Activated T-cell treated with anti-CD3 and anti-CD28 coated beads, Interleukin-2, amount 50 U/mL, for 1 hour (primary cell): ENCODE measurements at places on chromosomes 3 and 15.

DNA sequence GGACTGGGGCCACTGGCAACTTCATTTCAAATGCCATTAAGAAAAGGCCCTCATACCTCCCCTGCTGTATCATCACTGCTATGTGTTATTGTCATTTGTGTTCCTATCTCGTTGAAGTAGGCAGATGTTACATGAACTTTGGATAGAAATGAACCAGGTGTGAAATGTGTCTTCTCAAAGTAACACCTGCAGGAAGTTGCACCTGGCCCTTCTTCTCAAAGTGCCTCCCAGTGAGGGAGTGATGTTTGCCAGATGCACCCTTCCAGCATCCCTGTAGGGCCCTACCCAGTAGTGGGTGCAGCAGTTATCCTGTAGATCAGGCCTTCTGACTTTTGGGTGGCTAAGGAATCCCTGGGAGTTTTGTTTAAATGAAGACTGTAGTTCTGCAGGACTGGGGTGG lies 197.7 kb upstream of the CTNNB1 start:
- no peak for DNase-seq

DNA sequence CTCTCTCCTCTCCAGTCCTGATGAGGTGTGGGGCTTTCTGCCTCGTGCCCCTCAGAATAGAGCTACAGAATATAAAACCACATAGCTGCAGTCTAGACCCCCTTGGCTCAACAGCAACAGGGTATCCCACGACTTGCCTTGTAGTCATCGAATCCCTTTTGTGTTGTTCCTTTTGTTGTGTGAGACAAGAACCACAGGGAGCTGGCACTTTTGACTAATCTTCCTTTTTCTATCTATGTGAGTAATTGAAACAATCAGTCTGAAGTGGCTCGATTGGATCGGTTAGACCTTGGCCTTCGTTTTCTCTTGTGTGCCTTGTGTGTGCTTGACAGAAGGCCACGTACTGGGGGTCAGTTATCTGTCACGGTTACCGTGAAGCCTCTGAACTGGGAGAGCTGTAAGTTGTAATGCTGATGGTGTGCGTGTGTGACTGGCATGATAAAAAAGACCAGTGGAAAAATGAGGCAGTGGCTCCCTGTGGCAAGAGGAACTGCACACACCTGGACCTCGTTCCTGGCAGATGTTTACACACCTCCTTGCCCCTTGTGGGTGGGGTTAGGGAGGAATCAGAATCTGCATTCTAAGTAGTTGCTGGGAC lies 23.2 kb upstream of the IQCF6 start:
- DNase-seq = no peak

GRCh38 chr3:141083836-141084649 lies 32.9 kb downstream of the SPSB4 start:
- no peak for DNase-seq

- no peak for DNase-seq
Measured at GRCh38 chr3:117756563-117756962, 1047.0 kb downstream of the TUSC7 start.

- no peak for DNase-seq
Measured at GRCh38 chr15:41517895-41518449, 4.3 kb upstream of the LTK start.

DNA sequence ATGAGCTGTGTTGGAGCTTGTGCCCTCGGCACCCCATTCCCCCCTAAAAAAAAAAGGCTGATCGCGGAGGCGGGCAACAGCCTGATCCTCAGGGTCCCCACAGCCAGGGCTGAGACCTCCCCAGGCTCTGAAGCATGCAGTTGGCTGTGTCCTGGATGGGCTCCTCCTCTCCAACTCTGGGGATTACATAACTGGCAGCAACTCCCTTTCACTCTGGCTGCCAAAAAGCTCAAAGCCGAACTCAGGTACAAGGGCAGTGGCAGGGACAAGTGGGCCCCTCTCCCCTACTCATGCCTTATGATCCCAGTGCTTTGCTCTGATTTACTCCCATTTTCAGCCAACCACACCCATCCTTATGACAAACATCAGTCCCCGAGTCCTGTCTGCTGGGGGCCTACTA lies 18.3 kb downstream of the TPRA1 start:
- DNase-seq = no peak

- DNase-seq = no peak
Measured at GRCh38 chr3:168622795-168623194, 527.1 kb upstream of the GOLIM4 start.

DNA sequence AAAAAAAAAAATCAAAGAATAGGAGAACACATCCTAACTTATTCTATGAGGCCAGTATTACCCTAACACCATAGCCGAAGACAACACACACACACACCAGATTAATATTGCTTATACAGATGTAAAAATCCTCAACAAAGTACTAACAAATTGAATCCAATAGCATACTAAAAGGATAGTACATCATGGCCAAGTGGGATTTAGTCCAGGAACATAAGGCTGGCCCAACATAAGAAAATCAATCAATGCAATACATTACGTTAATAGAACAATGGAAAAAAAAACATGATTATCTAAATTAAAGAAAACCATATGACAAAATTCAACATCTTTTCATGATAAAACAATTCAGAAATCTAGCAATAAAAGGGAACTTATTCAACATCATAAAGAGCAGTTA lies 79.1 kb downstream of the ADAMTS9 start:
- DNase-seq = no peak

DNA sequence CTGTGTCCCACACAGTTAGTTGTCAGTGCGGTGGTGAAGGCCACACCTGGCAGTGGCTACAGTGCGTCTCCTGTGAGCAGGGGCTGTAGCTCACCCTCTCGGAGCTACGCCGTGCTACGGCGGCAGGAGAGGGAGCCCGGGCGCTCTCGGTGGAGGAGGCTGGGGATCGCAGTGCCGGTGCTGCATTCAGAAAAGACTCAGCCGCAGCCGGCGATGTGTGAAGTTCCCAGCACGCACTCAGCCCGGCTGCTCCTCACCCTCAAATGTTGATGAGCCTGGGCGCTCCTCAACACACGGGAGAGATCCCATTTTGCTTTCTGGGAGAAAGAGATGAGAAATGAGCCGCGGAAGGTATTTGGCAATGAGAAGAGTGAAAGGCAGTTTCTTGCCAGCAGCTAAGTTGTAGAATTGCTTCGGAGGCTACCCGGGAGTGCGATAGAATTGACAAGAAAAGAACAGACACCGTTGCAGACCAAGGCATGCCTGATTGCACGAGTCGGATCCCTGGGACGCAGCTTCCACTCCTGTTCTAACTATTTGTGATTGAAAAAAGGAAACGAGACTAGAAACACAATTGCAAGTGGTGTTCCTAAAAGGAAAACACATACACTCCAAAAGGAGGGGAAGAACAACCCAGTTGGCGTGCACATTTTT lies at the start of gene UNC13C:
TSS of gene UNC13C (plus strand) at position 189 of the 654 bp plus-strand sequence. CDS start 34,463 bp downstream, outside the sequence.
- no peak for DNase-seq

DNA sequence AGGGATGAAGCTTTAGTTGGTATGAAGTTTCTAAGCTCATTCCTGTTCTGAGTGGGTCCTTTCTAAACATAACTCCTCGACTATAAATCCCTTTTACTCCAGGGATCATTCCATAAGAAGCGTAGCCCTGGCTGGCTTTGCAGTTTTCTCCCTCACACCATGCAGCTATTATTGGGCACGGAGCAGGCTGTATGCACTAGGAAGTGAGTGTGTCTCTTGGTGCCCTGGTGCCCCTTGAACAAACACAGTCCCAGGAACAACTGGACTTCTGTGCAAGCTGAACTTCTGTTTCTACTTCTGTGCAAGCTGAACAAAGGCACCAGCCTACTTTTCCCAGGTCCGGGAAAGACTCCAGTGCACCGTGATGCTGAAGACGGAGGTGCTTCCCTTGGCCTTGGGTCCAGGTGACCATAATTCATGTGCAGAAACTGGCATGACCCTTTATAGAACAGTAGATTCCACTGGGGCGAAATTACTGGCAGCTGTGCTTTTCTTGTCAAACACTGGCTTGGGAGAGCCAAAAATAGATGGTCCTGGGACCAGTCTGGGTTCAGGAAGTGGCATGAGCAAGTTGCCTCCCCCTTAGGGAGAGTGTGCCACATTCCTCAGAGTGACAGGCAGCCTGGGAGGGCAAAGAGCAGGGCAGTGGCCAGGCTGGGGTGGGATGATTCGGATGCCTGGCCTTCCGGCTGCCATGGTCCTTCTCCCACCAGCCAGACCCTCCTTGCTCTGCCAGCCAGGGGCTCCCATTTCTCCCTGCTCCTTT lies 127.2 kb downstream of the SLCO3A1 start:
- DNase-seq = no peak

DNA sequence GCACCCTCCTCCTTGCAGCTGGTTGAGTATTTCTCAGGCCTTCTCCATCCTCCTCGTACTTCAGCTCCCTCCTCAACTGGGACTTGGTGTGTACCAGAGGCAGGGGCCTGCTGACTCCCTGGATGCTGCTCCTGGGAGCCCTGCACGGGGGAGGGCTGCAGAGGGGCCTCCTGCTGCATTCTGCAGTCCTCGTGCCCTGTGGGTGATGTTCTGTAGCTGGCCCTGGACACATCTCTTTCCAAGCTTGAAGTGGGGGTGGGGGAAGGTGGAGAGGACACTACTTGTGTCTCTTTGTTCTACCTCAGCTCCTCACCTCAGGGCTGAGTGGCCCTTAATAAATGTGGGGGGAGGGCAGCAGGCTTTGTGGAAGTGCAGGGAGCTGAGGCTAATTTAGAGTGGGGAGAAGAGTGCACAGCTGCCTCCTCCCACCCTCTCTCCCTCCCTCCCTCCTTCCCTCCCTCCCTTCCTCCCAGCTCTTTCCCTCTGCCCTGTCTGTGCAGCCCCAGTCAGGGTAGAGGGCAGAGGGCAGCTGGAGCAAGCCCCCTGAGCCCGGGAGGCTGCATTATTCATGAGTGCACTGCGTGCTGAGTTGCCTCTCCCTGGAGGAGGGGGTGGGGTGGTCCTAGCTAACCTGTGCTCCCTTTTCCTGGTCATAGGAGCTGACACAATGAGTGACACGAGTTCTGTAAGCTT lies 3.7 kb upstream of the GRM2 start:
- DNase-seq = no peak

- no peak for DNase-seq
Measured at GRCh38 chr15:94094310-94094709, 137.1 kb upstream of the MCTP2 start.

DNA sequence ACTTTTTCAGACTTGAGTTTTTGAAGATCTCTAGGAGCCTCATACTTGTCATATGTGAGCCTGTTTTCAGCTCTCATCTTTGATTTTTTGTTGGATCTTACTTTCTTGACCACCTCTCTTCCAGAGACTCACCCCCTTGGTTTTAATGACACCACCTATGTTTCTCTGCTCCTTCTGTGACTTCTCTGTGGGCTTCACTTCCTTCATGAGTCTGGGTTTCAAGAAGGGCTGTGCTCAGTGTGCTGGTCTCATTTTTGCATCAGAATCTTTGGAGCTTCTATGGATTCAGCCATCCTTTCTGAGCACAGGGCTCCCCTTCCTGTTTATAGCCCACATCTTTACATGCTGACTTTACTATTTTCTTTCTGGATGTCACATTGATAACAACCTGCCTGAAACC lies 17.7 kb downstream of the PPM1L start:
- DNase-seq = no peak

DNA sequence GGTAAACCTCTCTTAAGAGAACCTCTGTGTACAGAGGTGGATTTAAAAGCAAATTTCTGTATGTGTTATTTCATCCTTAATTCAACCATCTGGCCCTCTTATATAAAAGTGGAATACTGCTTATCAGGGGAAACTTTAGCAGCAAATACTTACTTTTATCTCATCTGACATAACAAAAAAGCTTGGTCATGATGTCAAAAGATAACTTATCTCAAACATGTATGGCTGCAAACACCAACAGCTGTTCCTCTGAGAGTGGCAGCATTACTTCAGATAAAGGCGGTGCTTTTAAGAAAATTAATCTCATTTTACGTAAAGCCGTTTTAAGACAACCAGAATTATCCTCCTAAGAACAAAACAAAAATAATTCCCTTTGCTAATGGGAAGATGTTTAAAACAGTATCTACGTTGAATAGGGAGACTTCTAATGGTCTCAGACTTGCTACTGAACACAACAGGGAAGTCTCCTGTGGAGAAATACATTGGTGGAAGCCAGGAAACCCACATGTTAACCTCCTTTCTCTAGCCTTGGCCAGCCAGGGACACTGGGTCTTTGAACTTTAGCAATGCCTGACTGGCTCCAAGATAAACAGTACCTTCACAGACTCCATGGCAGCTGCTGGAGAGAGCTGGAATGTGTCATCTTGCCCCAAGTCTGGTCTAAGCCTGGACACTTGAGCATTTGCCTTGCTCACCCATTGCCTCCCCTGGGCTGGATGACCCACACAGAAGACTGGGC lies 18.1 kb downstream of the ARRDC4 start:
- DNase-seq = no peak

- DNase-seq = no peak
Measured at GRCh38 chr15:52636459-52636858, 42.7 kb downstream of the ATOSA start.

DNA sequence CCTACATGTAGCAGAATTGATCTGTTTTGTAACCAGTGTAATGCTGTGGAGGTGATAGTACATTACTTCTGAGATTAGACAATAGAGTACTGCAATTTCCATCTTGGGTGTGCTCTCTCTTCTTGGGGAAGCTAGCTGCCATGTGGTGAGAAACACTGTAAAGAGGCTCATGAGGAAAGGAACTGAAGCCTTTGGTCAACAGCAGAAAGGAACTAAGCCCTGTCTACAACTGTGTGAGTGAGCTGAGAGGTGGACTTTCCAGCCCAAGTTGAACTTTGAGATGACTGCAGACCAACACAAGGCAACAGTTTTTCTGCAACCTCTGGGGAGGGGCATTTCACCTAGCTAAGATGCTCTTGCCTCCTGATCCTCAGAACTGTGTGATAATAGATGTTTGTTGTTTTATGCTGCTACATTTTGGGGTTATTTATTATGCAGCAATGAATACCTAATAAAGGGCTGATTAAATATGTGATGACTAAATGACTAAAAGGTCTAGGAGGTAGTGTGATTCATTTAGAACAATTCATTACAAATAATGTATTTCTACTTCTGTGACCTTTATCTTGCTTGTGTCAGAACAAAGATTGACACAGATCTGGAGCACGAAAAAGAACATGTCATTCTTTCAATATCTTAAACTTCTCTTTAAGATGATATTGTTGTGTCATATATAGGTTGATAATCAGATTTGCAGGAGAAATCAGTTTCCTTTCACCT lies 121.6 kb upstream of the THRB start:
- DNase-seq = no peak

- no peak for DNase-seq
Measured at GRCh38 chr15:60009124-60009960, 5.2 kb downstream of the FOXB1 start.

DNA sequence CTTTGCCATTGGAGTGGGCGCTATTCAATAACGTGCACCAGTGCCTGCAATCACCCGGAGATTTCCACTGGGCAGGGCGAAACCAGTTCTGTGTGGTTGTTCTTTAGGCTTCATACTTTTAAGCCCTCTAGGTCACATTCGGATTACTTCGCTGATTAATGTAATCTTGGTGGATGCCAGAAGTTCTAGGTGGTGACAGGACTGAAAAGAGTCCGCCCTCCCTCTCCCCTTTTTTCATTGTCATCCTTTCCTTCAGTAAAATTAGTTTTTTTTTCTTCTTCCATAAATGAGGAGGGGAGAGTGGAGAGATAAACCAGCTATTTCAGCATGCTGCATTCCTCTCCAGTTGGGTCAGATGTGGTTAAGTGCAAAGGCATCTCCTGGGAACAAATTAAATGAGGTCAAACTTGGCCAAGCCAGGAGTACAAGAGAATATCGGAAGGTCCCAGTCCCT lies 2.3 kb upstream of the SLC2A2 start:
- no peak for DNase-seq

- DNase-seq = no peak
Measured at GRCh38 chr3:32372213-32372490, 19.5 kb upstream of the CMTM7 start.

- no peak for DNase-seq
Measured at GRCh38 chr3:10463533-10464434, 41.6 kb downstream of the ATP2B2 start.

GRCh38 chr15:45395943-45396342 lies 17.6 kb upstream of the GATM start:
- DNase-seq = no peak
